Neural progenitor cell (in vitro differentiated cells): ENCODE measurements at places on chromosomes 5 and 9. TPM values are rescaled to one million over a fixed set of nuclear protein-coding genes. Genes with fewer than 3 reads are reported as not detected.
A peak's percentile ranks its signal among the peaks of the same experiment; 100 is the strongest.

GRCh38 chr9:76521906-76522305 is 62.9 kb downstream of the GCNT1 start:
- no peaks in the 10 kb centered on the region for H3K36me3 ChIP-seq
- no peak for DNase-seq
- H3K27me3 ChIP-seq, result no peaks in the 10 kb centered on the region
- no peaks in the 10 kb centered on the region for H3K4me1 ChIP-seq
- H3K27ac ChIP-seq, result no peak overlapping the region

GRCh38 chr9:126316085-126316655 is 10.5 kb upstream of the MVB12B start:
- no peak for DNase-seq
- no peak overlapping the region for H3K4me3 ChIP-seq
- H3K27ac ChIP-seq, result no peak overlapping the region
- peaks cover 17% of the 10 kb centered on the region for H3K4me1 ChIP-seq
- H3K36me3 ChIP-seq, result no peaks in the 10 kb centered on the region

DNA sequence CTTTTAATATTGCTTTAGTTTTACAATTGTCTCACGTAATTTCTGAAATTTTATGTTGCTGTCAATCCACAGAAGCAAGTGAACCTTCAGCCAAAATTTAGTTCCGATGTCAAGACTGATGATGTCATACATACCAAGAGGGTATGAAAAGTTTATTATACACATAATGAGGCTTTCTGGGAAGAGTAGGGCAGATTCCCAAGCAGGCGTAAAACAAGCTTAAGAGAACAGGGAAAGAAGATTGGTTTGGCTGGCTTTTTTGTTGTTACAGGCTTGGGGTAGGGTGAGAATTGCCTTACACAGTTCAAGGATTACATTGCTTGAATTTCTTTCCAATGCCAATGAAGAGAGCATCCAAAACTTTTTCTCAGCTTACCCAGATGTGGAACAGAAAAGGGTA is 1962.9 kb upstream of the CDH6 start:
- peak; percentile 56 for DNase-seq
- H3K36me3 ChIP-seq, result no peaks in the 10 kb centered on the region
- no peak overlapping the region for H3K4me3 ChIP-seq
- peak overlapping the region; percentile 32 for H3K27ac ChIP-seq

DNA sequence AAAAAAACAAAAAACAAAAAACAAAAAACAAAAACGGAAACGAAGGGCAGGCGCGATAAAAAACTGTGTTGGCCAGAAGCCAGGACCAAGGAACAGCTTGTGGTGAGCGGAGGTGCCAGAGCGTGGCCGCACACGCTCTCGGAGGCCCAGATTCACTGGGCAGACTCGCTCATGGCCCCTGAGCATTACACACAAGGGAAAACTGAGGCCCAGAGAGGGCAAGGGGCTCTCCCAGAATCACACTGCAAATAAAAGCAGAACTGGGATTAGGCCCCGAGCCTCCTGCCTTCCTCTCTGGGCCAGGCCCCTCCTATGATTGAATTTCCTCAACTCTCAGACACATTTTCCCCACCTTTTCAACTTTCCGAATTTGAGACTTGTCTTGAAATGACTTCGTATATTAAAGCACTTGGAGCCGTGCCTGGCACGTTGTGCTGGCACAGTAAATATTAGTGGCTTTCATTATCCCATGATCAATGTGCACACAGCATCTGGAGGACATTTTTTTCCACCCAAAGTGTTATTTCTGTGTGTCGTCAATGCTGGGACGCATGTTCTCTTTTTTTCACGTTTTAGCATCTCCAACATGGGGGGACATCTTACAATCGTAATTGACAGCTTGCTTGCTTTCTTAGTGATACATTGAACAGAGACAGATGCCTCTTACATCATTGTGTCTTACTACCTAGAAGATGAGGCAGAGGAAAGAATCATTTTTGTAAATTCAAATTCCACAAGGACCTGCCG is 7.4 kb downstream of the FIBCD1 start:
- H3K36me3 ChIP-seq, result no peaks in the 10 kb centered on the region
- H3K4me3 ChIP-seq, result no peak overlapping the region
- peaks cover 22% of the 10 kb centered on the region for H3K4me1 ChIP-seq

DNA sequence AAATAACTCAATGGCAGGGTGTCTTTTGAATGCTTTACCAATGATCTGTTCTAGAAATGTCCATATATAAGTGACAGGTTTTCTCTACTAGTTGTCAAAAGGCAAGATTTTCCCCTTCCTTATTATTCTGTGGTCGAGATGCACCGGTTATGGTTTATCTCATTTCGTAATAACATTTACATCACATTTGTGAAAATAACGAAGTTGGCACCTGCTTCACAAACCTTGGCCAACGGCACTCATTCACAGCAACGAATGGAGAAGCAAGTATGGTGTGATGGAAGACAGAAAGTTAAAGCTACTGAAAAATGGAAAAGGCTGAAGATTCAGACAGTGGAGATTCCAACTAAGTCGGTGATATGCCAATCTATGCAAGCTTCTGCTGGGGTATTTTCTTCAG is 235.8 kb downstream of the KCTD16 start:
- DNase-seq, result no peak
- no peak overlapping the region for H3K4me3 ChIP-seq
- peaks cover 21% of the 10 kb centered on the region for H3K4me1 ChIP-seq
- H3K27ac ChIP-seq, result peak overlapping the region; percentile 78
- no peaks in the 10 kb centered on the region for H3K27me3 ChIP-seq

GRCh38 chr5:170603578-170604565 is 100.1 kb downstream of the KCNIP1 start:
- DNase-seq, result peak; percentile 90
- H3K27ac ChIP-seq, result no peak overlapping the region
- peaks cover 15% of the 10 kb centered on the region for H3K4me1 ChIP-seq
- peaks cover 4% of the 10 kb centered on the region for H3K27me3 ChIP-seq
- H3K4me3 ChIP-seq, result no peak overlapping the region

- no peak overlapping the region for H3K4me3 ChIP-seq
- DNase-seq, result no peak
- H3K27ac ChIP-seq, result no peak overlapping the region
- peaks cover 4% of the 10 kb centered on the region for H3K36me3 ChIP-seq
- no peaks in the 10 kb centered on the region for H3K27me3 ChIP-seq
Measured at GRCh38 chr9:8473244-8474020, 673.9 kb upstream of the DMAC1 start.

DNA sequence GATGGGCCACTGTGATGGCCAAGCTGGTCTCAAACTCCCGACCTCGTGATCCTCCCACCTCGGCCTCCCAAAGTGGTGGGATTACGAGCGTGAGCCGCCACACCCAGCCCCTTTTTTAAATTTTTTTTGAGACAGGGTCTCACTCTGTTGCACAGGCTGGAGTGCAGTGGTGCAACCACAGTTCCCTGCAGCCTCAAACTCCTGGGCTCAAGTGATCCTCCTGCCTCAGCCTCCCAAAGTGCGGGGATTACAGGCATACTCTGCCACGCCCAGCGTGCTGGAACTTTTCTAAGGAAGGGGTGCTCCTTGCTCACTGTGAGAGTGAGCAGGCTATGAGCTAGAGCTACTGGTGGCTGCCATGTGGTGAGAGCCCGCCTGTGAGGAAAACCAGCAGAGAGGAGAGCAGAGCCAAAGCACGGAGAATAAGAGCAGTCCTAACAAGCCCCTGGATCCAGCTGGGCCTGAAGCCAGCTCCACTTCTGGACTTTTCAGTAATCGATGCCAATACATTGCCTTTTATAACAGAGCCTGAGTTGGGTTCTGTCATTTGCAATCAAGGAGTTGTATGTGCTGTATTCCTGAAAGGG is 75.5 kb upstream of the UNC5A start:
- H3K27me3 ChIP-seq, result no peaks in the 10 kb centered on the region
- DNase-seq, result no peak
- H3K36me3 ChIP-seq, result no peaks in the 10 kb centered on the region
- no peak overlapping the region for H3K4me3 ChIP-seq
- H3K27ac ChIP-seq, result no peak overlapping the region

DNA sequence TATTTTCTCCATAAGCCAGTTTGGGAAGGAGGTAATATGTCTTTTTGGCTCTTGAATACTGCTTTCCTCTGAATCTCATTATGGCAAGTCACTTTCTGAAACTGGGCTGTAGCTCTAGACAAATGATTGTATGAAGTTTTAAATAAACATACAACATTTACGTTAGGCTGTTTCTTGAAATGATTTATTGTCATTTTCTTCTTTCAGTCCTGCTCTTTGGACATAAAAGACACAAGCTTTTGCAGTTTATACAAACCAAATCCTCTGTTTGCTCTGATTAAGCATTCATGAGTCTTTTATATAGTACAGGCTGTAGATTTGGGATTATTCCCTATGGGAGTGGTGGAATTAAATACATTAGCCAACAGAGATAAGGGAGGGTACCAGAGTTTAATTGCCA is 139.7 kb downstream of the CEP120 start:
- DNase-seq, result no peak
- H3K4me1 ChIP-seq, result peaks cover 35% of the 10 kb centered on the region
- peaks cover 29% of the 10 kb centered on the region for H3K27me3 ChIP-seq
- H3K4me3 ChIP-seq, result no peak overlapping the region
- no peaks in the 10 kb centered on the region for H3K36me3 ChIP-seq

GRCh38 chr5:177308740-177309139 is 3.0 kb downstream of the MXD3 start:
- peaks cover 12% of the 10 kb centered on the region for H3K4me1 ChIP-seq
- H3K27me3 ChIP-seq, result peaks cover 3% of the 10 kb centered on the region
- no peaks in the 10 kb centered on the region for H3K36me3 ChIP-seq
- DNase-seq, result no peak

DNA sequence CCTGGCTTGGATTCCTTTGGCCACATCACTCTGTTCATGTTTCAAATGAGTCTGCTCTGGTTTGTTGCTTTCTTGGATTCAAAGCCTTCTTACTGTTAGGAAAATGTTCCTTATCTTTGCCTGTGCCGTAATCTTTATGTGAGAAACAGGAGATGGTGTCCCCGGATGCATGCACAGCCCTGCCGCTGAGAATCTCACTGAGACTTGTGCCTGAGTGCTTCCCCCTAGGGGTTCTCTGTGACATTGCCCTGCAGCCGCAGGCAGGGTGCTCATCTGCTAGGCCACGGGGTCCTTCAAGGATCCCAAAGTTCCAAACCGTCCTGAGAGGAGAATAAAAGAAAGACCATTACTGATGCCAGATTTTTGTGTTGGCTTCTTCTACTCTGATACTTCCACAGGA is 81.4 kb upstream of the ANKRD55 start:
- no peak overlapping the region for H3K4me3 ChIP-seq
- H3K4me1 ChIP-seq, result no peaks in the 10 kb centered on the region
- no peak overlapping the region for H3K27ac ChIP-seq

GRCh38 chr9:4538621-4539020 is 48.4 kb downstream of the SLC1A1 start:
- H3K4me1 ChIP-seq, result no peaks in the 10 kb centered on the region
- H3K27me3 ChIP-seq, result no peaks in the 10 kb centered on the region
- no peak overlapping the region for H3K27ac ChIP-seq
- no peak overlapping the region for H3K4me3 ChIP-seq
- no peak for DNase-seq

- peaks cover 66% of the 10 kb centered on the region for H3K4me1 ChIP-seq
- H3K36me3 ChIP-seq, result no peaks in the 10 kb centered on the region
- peaks cover 67% of the 10 kb centered on the region for H3K27me3 ChIP-seq
- no peak for DNase-seq
Measured at GRCh38 chr9:37038943-37039464, 4.9 kb upstream of the PAX5 start.

DNA sequence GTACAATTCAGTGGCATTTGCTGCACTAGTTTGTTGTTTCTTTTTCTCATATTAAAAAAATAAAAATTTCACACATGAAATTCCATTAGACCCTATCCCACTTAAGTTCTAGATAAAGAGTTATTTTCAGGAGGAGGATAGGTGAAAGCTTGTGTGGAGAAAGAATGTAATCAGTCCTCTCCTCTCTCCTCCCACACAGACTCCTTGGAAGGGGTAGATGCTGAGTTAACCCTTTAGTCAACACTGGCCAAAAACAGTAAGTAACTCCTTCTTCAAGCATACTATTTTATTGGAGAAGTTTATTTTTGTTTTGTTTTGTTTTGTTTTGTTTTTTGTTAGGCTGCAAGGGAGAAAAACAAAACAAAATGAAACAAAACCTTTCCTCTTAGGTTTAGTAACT is 30.6 kb upstream of the LMNB1 start:
- H3K36me3 ChIP-seq, result no peaks in the 10 kb centered on the region
- no peaks in the 10 kb centered on the region for H3K27me3 ChIP-seq
- H3K27ac ChIP-seq, result no peak overlapping the region
- H3K4me1 ChIP-seq, result peaks cover 18% of the 10 kb centered on the region

GRCh38 chr9:129887334-129888292 is 52.4 kb downstream of the USP20 start:
- H3K27ac ChIP-seq, result no peak overlapping the region
- H3K4me1 ChIP-seq, result peaks cover 38% of the 10 kb centered on the region
- DNase-seq, result no peak
- H3K36me3 ChIP-seq, result no peaks in the 10 kb centered on the region

- no peak for DNase-seq
- H3K27me3 ChIP-seq, result no peaks in the 10 kb centered on the region
- H3K27ac ChIP-seq, result no peak overlapping the region
- H3K36me3 ChIP-seq, result no peaks in the 10 kb centered on the region
Measured at GRCh38 chr5:19058216-19058615, 929.8 kb downstream of the CDH18 start.

- no peaks in the 10 kb centered on the region for H3K4me1 ChIP-seq
- no peak for DNase-seq
- H3K27me3 ChIP-seq, result no peaks in the 10 kb centered on the region
- no peaks in the 10 kb centered on the region for H3K36me3 ChIP-seq
- H3K4me3 ChIP-seq, result no peak overlapping the region
Measured at GRCh38 chr5:120405286-120405864, 58.7 kb upstream of the PRR16 start.

WDR38 gene
- not detected in 2 replicates for total RNA-seq

MLANA gene
- total RNA-seq, result not detected in 2 replicates

SCGB3A2 gene
- not detected in 2 replicates for total RNA-seq

IFNA2 gene
- total RNA-seq, result not detected in 2 replicates

SPATA31C1 gene
- not detected in 2 replicates for total RNA-seq

NR2F1 gene
- total RNA-seq, result 9.1 and 21.1 TPM in 2 replicates

PCDHA13 gene
- 1.9 and 2.3 TPM in 2 replicates for total RNA-seq

PDE6A gene
- not detected in 2 replicates for total RNA-seq

CNTNAP3 gene
- 21.8 and 25.8 TPM in 2 replicates for total RNA-seq

HRH2 gene
- total RNA-seq, result 0.19 TPM in 1 of 2 replicates, not detected in the other

SMARCA2 gene
- total RNA-seq, result 2.3 and 4.2 TPM in 2 replicates

ADGRD2 gene
- 0.13 and 0.43 TPM in 2 replicates for total RNA-seq
